ENCODE measurements at places on chromosomes 6 and 20.

DNA sequence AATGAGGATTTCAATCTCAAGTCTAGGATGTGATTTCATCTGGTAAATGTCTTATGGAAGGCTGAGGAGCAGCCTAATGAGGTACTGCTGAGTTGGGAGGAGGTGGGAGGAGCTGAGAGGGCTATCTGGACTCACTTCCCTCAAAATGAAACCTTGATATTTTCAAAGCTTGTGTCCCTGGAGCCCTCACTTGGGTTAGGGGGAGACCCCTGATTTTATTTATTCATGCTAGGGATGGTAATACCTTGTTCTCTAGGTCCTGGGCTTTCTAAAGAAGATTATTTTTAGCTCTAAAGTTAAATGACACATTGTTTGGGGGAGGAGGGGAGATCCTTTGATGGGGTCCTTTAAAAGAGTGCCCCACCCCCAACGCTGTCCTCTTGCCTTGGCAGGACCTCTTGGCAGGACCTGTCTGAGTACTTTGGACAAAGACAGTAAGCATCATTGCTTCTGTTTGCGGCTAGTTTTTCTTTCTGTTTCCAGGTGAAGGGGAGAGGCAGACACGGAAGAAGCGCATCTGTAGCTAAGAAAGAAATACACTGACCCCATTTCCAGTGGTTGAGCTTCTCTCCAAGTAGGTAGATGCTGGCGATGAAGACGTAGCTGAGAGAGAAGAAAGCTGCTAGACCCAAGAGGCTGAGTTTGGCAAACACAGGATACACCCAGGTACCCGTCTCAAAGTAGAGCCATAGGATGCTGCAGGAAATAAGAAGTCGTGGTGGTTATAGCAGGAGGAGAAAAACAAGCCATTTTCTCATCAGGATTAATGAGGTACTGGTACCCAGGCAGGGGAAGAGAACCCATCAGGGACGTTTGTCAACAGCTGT is 55.6 kb downstream of the ADTRP start:
- no peak for DNase-seq

- no peak for DNase-seq
Observed at GRCh38 chr6:44462797-44463727, 75.6 kb downstream of the CDC5L start.

DNA sequence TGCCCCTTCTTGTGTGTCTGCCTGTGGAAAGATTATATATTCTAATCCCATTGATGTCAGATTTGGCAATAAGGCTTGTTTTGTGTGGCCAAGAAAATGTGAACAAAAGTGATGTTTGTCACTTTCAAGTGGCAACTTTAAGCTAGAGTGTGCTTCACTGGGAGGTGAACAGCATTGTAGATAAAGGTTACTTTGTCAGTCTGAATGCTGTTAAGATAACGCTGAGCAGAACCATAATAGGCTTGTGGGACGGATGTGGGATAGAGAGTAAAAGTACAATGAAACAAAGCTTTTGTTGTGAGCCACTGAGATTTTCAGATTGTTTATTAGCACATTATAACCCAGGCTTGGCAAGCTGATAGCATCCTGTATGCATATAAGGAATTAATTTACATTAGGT is 303.8 kb upstream of the MAN1A1 start:
- DNase-seq = no peak

- no peak for DNase-seq
Observed at GRCh38 chr6:47203266-47203937, 106.3 kb downstream of the TNFRSF21 start.

DNA sequence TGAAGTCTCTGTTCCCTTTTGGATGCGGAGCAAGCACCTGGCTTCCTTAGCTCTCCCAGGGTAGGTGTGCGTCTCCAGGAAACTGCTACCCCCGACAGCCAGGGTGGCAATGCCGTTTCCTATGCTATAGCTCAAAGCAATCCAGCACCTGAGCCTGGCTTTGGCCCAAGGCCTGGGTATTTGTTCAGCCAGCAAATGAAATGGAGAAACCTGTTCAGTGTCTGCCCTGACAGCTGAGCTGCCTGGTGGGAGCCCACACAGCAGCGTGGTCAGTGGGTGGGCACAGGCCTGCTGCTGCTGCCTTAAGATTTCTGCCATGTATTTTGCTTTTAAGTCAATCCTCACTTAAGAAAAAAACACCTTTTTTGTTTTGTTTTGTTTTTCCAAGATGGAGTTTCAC is 13.7 kb downstream of the SPATA2 start:
- no peak for DNase-seq

DNA sequence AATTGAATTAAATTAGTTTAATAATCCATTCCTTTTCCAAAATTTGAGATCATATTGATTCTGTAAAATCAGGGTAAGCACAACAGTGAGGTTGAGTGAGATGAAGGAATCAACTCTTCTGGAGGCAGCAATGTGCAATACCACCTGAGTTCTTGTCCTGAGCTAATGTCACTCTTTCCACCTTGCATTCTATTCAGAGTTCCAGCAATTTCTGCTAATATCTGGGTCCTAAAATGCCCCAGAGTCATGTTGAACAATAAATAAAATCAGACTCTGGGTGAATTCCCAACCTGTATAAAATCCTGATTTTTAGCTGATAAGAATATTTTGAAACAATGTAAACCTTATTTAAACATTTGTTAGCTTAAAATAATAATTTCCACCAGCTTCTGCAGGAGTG is 590.8 kb upstream of the ADGRB3 start:
- DNase-seq = no peak

DNA sequence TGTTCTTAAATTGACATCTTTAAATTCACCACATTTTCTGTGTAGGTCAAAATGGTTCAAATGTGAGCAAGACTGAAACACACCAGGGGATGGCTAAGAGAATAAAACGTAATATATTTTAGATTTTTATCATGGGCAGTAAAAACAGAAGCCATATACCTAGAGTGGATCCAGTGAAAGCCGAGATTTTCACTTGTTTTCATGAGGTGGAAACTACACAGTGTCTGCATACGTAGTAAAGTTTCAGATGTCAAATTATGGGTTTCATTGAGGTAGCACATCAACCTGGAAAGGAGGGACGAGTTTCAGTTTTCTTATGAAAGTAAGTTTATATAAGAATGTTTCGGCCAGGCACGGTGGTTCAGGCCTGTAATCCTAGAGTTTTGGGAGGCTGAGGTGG is 25.9 kb downstream of the METTL24 start:
- DNase-seq = no peak

DNA sequence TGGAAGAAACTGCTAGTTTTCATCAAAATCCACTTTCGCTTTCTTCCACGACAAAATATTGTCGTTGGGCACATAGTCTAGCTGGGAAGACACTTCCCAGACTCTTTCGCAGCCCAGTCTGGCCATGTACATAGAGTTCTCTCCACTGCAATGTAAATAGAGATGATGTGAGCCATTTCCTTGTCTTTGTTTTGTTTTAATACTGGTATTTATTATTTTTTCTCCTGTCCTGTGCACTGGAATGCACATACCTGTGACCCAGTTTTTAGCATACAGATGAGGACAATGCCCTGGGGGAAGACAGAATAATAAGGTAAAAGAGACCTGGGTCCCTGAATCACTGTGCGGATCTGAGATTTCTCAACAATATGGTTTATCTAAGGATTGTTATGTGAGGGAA is 149.5 kb upstream of the BMP5 start:
- DNase-seq = no peak

- DNase-seq = no peak
Observed at GRCh38 chr6:87378947-87379346, 28.8 kb upstream of the CFAP206 start.

DNA sequence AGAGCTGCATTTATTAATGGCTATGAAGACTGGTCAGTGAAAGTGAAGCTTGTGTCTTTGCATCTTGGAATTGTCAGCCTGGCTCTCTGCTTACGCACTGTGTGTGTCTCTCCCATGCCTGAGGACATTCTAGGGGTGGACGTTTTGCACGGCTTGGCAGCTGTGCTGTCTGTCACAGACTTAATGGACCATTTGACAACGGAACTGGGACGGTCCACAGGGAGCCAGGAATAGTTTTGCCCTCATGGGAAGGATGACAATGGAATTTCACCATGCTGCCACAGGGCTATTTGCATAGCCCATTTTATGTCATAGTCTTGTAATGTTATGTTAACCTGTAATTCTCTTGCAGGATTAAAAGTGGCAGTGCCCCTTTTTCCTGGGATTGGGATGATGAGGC is 44.7 kb downstream of the OR2B6 start:
- no peak for DNase-seq

DNA sequence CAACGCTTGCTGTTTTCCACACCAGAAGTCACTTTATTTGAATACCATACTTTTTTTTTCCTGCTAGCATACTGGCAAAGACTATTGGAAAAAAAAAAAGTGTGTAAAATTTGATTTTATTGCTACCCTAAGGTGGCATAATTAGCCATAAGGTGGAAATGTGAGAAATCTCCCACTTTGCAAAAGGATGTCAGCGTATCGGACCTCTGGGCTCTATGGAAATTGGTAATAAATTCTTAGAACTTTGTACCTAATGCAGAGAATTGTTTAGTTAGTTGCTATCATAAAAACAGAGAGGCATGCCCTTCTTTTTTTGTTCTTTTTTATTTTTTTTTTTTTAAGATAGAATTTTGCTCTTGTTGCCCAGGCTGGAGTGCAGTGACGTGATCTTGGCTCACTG is 63.7 kb upstream of the GMDS start:
- no peak for DNase-seq
